ENCODE measurements at places on chromosomes 7 and 10. TPM values are rescaled to one million over a fixed set of nuclear protein-coding genes. Genes with fewer than 3 reads are reported as not detected.

RHOBTB1 gene
- 0.21 TPM for total RNA-seq

RNLS gene
- total RNA-seq: 5.5 TPM

LRGUK gene
- total RNA-seq: 0.13 TPM

LLCFC1 gene
- not detected for total RNA-seq

IFIT2 gene
- 7.1 TPM for total RNA-seq

SFRP5 gene
- not detected for total RNA-seq

HOXA4 gene
- not detected for total RNA-seq

ATRNL1 gene
- total RNA-seq: 1.5 TPM

SLC25A40 gene
- 32.3 TPM for total RNA-seq

NFE2L3 gene
- 15.7 TPM for total RNA-seq

DNA sequence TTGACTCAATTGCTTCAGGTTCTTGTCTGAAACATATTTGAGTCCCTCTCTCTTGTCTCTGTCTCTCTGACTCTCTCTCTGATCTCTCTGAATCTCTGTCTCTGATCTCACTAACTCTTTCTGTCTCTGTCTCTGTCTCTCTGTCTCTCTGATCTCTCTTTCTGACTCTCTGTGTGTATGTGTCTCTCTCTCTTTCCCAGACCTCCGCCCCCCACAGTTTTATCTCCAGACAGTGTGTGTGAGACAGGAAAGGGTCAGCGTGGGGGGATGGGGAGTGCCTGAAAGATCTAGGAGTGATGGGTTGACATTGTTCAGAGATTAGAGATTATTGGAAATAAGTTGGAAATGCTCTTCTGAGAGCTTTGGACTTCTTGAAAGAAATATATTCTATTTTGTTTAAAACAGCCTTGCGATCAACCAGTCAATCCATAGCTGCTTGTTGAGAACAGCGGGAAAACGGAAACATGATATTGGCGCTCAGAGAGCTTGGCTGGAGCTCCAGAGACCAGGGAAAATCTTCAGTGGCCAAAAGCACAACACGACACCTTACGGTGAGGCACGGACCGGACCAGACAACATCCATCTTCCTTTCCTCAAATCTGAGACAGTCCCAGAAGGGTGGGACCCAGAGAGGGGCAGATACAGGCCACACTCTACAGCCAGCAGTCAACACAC, 35.5 kb downstream of the CALML3 start:
- no peak for DNase-seq
- peaks cover 7% of the 10 kb centered on the region for H3K27me3 ChIP-seq
- H3K4me3 ChIP-seq: no peak overlapping the region
- no peaks in the 10 kb centered on the region for H3K36me3 ChIP-seq

- peak overlapping the region; percentile 51 for H3K27ac ChIP-seq
- DNase-seq: no peak
- H3K4me1 ChIP-seq: no peaks in the 10 kb centered on the region
- no peak overlapping the region for H3K4me3 ChIP-seq
- H3K27me3 ChIP-seq: no peaks in the 10 kb centered on the region
These were observed 213.6 kb upstream of the FZD1 start for GRCh38 chr7:91050677-91051076.

GRCh38 chr7:51029701-51030191, 247.1 kb upstream of the GRB10 start:
- no peak overlapping the region for H3K27ac ChIP-seq
- H3K27me3 ChIP-seq: no peaks in the 10 kb centered on the region
- no peaks in the 10 kb centered on the region for H3K36me3 ChIP-seq
- no peak for DNase-seq
- no peaks in the 10 kb centered on the region for H3K4me1 ChIP-seq

DNA sequence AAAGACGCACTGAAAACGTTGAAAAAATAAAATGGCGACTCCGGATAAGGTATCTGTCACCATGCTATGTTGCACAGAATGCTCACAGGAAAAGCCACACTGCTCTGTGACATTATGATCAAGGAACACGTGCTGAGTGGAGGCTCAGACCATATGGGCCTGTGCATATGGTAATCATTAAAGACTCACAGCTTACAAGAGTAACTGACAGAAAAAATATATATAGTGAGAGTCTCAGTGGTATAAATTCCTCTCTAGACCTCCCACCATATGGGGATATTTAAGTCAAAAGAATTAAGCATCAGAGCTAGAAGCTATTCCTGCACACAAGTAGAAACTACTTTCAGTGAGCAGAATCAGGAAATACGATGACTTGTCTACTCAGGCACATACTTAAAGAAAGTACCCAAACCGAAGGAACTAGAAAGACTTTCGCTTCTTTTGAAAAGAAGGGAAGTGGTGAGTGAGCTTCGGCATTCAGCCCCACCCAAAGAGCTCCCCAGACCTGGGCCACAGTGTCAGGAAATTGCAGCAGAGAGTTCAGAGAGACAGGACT, 65.1 kb upstream of the MPP7 start:
- H3K4me3 ChIP-seq: no peak overlapping the region
- peaks cover 7% of the 10 kb centered on the region for H3K4me1 ChIP-seq

DNA sequence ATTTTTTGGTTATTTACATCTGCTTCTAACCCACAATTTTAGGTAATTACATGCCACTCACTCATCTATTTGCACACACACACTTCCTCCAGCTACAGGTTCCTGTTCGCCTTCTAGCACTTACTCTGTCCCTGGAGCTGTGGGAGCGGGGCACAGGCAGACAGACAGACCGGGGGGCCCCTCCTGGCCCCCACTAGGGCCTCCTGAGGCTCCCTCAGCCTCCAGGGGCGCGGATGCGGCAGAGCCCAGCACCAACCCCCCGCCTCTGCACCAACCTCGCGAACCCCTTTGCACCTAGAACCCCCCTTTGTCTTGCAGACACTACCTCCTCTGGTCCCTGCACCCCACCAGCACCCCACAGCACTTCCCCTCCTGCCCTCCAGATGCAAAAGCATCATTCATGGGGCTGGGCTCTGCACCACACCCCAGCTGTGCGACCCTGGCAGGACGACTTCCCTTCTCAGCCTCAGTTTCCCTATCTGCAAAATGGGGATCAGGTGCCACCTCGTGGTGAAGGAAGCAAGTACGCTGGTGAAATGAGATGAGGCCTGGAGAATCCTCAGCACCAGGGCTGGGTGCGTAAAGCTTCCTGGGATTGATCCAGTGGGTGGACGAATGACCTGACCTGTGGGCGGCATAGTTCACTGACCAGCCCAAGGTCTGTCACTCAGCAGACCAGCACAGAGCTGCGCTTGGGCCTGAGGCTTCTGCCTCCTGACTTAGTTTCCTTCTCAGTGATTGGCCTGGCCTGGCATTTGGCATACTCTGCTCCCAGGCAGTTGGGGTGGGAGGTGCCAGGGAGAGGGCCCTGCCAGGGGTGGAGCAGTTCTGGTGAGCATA, 37.9 kb downstream of the ELFN1 start:
- DNase-seq: no peak
- no peak overlapping the region for H3K4me3 ChIP-seq
- H3K4me1 ChIP-seq: no peaks in the 10 kb centered on the region
- no peak overlapping the region for H3K27ac ChIP-seq
- no peaks in the 10 kb centered on the region for H3K36me3 ChIP-seq

GRCh38 chr10:44383749-44384600, 922 bp downstream of the CXCL12 start:
- H3K36me3 ChIP-seq: no peaks in the 10 kb centered on the region
- no peak overlapping the region for H3K27ac ChIP-seq
- no peak for DNase-seq
- peaks cover 2% of the 10 kb centered on the region for H3K27me3 ChIP-seq

DNA sequence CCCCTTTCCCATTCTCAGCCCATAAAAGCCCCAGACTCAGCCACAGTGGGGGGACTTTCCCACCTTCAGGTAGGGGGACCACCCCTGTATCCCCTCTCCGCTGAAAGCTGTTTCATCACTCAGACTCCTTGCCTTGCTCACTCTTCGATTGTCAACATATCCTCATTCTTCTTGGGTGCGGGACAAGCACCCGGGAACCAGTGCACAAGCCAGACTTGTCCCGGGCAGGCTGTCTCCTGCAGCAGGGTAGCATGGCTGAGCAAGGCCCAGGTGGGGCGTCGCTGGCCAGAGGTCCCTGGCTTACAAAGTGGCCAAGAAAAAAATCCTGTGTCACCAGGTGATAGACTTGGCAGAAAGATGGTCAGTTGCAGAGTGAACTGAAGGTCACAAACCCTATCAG, 64.7 kb downstream of the NOD1 start:
- H3K27me3 ChIP-seq: no peaks in the 10 kb centered on the region
- H3K4me3 ChIP-seq: no peak overlapping the region
- DNase-seq: no peak
- no peaks in the 10 kb centered on the region for H3K36me3 ChIP-seq
- H3K4me1 ChIP-seq: peaks cover 8% of the 10 kb centered on the region

DNA sequence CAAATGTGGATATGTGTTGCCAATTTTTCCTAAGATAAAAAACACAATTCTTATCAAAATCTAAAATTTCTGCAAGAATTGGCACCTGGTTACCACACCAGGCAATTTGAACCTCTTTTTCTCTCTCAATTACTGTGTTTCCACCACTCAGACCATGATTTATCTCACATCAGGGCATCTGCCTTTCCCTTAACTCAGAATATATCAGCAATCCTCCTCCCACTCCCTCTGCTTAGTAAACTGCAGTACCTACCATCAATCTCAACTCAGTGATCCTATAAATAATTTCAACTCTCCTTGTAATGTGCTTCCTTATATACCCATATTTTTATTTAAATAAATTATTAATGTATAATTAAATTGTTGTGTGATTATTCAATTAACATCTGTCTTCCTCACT, 212.3 kb upstream of the PCDH15 start:
- no peaks in the 10 kb centered on the region for H3K36me3 ChIP-seq
- no peaks in the 10 kb centered on the region for H3K27me3 ChIP-seq
- H3K4me3 ChIP-seq: no peak overlapping the region

DNA sequence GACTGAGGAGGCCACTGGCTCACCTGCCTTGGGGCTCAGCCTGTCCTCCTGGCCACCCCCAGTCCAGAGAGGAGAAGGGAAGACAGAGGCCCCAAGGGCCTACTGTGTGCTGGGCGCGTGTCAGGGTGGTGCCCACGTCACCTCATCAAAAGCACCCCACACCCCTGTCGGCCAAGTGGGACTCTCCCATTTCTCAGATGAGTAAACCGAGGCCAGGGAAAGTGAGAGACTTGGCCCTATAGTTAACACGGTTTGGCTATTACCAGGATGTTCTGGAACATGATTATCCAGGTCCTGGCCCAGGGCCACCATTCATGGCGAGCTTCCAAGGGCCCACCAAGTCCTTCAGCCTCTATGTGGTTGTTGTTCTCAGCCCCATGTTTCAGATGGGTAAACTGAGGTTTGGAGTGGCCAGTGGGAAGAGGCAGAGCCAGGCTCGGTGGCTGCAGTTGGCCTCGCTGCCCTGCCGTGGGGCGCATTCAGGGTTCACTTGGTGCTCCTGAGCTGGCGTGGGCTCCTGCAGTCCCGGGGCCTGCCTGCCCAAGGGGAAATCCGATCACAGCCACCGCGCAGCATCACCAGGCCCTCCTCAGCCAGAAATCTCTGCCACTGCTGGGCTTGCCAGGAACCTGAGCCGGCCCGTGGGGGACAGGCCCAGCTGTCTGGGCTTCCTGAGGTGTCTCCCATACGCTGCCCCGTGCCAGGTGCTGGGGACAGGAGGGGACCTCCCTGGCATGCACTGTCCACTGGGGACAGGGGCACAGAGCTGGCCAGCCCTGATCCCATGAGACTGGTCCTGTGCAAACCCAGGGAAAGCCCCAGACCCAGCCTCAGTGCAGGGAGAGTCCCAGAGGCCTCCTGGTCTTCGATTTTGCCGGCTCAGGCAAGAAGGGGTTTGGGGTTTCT, 117.7 kb upstream of the TNRC18 start:
- DNase-seq: no peak
- H3K36me3 ChIP-seq: no peaks in the 10 kb centered on the region
- H3K27ac ChIP-seq: peak overlapping the region; percentile 88
- H3K27me3 ChIP-seq: no peaks in the 10 kb centered on the region
- peak overlapping the region; percentile 25 for H3K4me3 ChIP-seq
- peaks cover 36% of the 10 kb centered on the region for H3K4me1 ChIP-seq

- no peak for DNase-seq
- no peaks in the 10 kb centered on the region for H3K27me3 ChIP-seq
- H3K4me1 ChIP-seq: no peaks in the 10 kb centered on the region
- no peaks in the 10 kb centered on the region for H3K36me3 ChIP-seq
- H3K4me3 ChIP-seq: no peak overlapping the region
These were observed 59.0 kb downstream of the PRR15 start for GRCh38 chr7:29622335-29623265.

DNA sequence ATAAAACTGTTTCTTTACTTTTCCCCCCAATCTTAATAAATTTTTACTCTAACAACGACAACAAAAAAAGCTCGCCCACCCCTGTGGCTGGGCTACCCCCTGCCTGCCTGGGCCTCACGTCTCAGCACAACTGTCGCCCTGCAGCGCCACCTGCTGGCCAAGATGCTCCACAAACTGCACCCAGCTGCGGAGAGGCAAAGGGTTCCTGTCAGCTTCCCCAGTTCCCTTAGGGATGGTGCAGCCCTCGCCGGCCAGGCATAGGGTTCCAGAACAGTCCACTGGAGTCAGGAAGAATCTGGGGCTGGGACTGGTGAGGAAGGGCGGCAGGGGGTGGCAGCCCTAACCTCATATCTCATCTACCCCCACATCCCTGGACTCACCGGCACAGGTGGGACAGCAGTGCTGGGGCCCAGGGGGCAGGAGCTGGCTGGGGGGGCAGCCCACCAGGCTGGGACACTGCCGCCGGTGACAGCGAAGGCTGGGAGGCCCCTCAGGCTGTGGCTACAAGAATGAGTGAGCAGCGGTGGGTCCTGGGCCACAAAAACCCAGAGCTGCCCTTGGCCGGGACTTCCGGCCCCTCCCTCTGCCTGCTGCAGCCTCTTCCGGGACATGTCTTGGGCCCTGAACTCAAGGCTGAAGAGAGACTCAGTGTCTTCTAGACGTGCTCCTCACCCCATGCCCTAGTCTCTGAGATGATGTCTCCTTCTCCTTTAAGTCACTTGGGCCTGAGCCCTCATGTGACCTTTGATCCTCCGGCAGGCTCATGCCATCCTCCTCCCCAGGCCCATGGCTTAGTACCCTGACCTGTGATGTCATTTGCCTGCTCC, 21.2 kb downstream of the ATP6V1F start:
- no peaks in the 10 kb centered on the region for H3K27me3 ChIP-seq
- H3K4me1 ChIP-seq: peaks cover 12% of the 10 kb centered on the region
- DNase-seq: peak; percentile 48
- H3K27ac ChIP-seq: peak overlapping the region; percentile 74
- no peaks in the 10 kb centered on the region for H3K36me3 ChIP-seq
- H3K4me3 ChIP-seq: peak overlapping the region; percentile 70

DNA sequence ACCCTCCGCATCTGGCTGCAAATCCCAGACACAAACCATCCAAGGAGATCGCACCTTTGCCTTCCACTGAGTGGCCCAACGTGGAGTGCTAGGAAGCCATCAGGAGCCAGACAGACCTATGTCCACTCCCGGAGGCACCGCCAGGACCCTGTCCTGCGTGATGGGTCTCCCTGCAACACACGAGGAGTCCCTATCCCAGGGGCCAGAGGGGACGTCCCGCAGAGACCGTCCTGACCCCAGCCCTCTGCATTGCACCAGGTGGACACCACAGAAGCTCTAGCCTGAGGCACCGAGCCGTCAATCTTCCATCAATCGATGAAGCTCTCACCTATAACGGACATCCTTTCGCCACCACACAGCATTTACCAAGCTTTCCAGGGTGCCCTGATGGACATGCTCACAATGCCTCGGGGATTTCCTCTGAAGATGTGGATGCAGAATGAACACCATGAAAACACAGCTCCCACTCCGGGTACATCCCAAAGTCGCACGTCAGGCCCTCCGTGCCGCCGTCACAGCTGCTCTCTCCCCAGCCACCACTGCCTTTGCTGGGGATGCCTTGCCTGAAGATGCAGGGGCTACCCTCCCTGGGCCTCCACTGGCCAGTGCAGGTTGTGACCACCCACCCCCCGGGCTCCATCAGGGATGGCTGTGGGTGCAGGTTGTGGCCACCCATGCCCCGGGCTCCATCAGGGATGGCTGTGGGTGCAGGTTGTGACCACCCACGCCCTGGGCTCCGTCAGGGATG, 54.1 kb downstream of the PTPRN2 start:
- no peak overlapping the region for H3K4me3 ChIP-seq
- no peaks in the 10 kb centered on the region for H3K27me3 ChIP-seq
- no peak overlapping the region for H3K27ac ChIP-seq
- H3K4me1 ChIP-seq: no peaks in the 10 kb centered on the region
